Suprapubic skin (tissue), 4 donors: ENCODE measurements at places on chromosomes 3 and 15. TPM values are rescaled to one million over a fixed set of nuclear protein-coding genes. Genes with fewer than 3 reads are reported as not detected.

- no peaks in the 10 kb centered on the region for H3K36me3 ChIP-seq
- DNase-seq: no peak
- no peaks in the 10 kb centered on the region for H3K4me1 ChIP-seq
- no peak overlapping the region for H3K4me3 ChIP-seq
- no peak overlapping the region for H3K27ac ChIP-seq
- H3K27me3 ChIP-seq: no peaks in the 10 kb centered on the region
These were observed 33.5 kb downstream of the EBLN2 start for GRCh38 chr3:73094951-73095350.

DNA sequence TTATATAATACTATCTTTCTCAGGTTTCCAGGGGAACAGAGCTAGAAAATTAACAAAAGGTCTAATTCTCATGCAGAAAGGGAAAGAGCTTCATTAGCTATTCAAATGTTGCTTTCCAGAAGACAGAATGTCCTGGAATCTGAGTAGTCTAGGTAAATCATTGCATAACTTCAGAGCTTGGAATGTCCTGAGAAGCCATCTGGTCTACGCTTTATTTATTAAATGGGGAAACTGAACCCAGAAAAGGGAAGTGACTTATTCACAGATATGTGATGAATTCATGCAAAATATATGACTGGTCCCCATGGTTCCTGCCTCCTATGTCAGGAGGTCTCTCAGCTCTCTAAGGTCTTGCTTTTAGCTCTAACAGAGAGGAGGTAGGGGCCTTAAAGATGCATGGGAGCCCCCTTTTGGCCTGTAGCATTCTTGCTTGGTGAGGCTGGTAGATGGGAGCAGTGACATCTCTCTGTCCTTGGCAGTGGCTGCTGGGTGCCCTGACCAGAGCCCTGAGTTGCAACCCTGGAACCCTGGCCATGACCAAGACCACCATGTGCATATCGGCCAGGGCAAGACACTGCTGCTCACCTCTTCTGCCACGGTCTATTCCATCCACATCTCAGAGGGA is 99.2 kb downstream of the CEMIP start:
- no peaks in the 10 kb centered on the region for H3K27me3 ChIP-seq
- H3K4me1 ChIP-seq: peaks cover 4% of the 10 kb centered on the region
- no peak for DNase-seq
- no peak overlapping the region for H3K4me3 ChIP-seq
- no peak overlapping the region for H3K27ac ChIP-seq

DNA sequence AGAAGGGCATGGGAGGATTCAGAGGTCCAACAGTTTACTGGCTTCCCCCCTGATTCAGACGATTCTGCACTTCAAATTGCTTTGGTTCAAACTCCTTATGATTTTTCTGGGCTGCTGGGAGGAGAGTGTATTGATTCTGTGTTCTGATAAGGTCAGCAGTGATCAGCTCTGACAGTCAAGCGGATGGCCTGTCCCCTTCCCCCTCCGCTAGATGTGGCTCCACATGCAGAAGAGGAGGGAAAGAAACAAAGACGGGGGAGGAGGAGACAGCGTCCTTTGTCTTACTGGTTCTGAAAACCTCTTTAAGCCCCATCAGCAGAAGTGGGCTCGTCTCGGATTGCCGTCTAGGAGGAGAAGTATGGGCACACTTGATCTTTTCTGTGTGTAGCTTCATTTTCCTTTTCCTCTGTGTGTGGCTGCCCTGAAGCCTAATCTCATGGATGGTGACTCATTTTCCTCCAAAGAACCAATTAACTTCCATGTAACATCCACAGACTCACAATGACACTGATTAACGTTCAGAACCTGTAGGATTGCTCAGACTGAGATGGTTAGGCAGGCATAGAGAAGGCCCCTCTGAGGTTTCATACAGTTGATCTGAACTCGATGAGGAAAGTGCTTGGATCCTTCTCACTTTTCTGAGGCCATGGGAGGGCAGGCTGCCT is 162.4 kb upstream of the PPP2R3A start:
- H3K27me3 ChIP-seq: no peaks in the 10 kb centered on the region
- no peaks in the 10 kb centered on the region for H3K4me1 ChIP-seq
- no peaks in the 10 kb centered on the region for H3K36me3 ChIP-seq
- H3K27ac ChIP-seq: no peak overlapping the region

GRCh38 chr3:131989318-131989717 is 45.5 kb downstream of the CPNE4 start:
- H3K4me3 ChIP-seq: no peak overlapping the region
- H3K4me1 ChIP-seq: no peaks in the 10 kb centered on the region
- H3K36me3 ChIP-seq: no peaks in the 10 kb centered on the region

- H3K36me3 ChIP-seq: no peaks in the 10 kb centered on the region
- no peak overlapping the region for H3K27ac ChIP-seq
- no peaks in the 10 kb centered on the region for H3K27me3 ChIP-seq
- peaks cover 11% of the 10 kb centered on the region for H3K4me1 ChIP-seq
These were observed 124.7 kb upstream of the RAD18 start for GRCh38 chr3:9087831-9088413.

The ASB14 gene
- not detected for total RNA-seq

The TM4SF4 gene
- total RNA-seq: not detected

DNA sequence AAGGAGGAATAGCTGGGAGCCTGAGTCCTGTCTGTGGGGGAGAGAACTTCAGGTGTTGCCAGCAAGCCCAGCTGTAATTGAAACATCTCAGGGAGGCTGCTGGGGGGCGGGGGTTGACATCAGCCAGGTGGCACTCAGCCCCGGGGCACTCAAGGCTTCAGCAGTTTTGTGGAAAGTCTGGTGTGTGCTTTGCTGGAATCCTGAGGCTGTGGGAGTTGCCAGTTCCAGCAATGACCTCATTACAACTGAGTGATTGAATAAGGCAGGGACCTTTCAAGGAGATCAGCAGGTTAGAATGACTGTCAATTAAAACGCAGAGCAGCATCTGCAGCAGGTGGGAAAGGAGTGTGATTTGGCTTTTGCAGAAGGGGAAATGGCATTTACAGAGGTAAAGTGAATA is 75.7 kb downstream of the FAM43A start:
- H3K4me3 ChIP-seq: no peak overlapping the region
- H3K27me3 ChIP-seq: no peaks in the 10 kb centered on the region
- H3K27ac ChIP-seq: no peak overlapping the region
- H3K4me1 ChIP-seq: peaks cover 27% of the 10 kb centered on the region
- no peaks in the 10 kb centered on the region for H3K36me3 ChIP-seq

DNA sequence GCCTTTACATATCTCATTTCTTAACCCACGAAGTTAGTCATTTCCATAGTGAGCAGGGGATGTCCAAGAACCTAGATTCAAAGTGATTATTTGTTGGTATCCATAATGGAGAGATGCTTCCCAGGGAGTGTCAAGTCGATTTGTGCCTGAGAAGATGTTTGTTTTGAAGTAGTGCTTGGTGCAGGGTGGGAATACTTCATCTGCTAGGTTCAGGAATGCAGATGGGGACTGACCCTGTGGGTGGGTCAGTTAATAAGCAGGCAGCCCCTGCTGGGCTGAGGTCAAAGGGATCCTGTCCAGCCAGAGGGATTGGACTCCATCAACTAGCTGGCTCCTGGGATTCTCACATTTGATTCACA is 44.1 kb upstream of the VILL start:
- H3K4me1 ChIP-seq: peaks cover 55% of the 10 kb centered on the region
- H3K27me3 ChIP-seq: no peaks in the 10 kb centered on the region
- no peak for DNase-seq
- H3K36me3 ChIP-seq: no peaks in the 10 kb centered on the region
- peak overlapping the region; percentile 74 for H3K27ac ChIP-seq
